ENCODE measurements at places on chromosomes 11 and 22.
A peak's percentile ranks its signal among the peaks of the same experiment; 100 is the strongest.

GRCh38 chr22:46672731-46673130 is 52.5 kb downstream of the GRAMD4 start:
- no peak for DNase-seq

- peak; percentile 23 for DNase-seq
Measured at GRCh38 chr22:46297151-46297812, 612 bp downstream of the GTSE1 start.

DNA sequence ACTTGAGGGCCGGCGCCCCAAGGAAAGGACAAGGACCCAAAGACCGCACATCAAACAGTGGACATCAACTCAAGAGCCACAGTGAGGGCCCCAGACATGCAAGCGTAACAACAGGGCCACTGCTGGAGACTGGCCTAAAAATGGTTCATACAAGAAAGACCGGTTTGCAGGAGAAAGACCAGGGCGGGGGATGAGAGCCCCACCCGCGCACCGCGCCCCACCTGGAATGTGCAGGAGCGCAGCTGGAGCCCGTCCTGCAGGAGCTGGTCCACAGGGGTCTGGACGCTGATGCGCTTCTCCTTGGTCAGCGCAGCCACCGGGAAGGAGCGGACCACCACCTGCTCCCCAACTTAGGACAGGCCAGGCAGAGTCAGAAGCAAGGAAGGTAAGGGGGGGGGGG is 13.9 kb downstream of the SBF1 start:
- DNase-seq, result peak; percentile 46

- peak; percentile 82 for DNase-seq
Measured at GRCh38 chr11:92383430-92383829, 158.8 kb downstream of the FAT3 start.

GRCh38 chr22:23565305-23565914 is 14.7 kb downstream of the IGLL1 start:
- DNase-seq, result no peak

DNA sequence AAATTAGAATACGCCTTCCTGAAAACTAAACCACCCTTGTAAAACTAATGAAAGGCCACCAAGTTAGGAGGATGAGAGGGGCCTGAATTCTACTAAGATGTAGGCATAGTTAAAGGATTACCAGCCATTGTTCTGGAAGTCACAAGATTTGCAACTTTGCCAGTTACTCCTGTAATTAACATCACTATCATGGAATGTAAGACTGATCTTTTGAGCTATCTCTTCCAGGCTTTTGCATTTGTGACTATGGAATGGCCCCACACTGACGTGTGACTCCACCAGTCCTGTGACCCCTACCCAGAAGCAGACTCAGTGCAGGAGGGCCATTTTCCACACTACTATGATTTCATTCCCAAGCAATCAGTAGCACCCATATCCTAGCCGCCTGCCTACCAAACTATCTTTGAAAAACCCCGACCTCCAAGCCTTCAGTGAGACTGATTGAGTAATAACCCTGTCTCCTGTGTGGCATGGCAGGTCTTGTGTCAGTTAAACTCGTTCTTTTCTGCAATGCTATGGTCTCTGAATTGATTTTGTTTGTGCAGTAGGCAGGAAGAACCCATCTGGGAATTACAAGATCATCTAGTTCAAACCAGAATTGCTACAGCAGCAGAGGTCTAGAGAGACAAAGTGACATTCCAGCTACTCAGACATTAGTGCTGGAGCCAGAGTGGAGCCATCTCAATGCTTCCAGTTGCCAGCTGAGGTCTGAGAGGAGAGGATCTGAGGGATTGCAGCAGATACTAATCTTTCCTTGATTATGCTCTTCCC is 1.9 kb upstream of the CTSF start:
- no peak for DNase-seq

DNA sequence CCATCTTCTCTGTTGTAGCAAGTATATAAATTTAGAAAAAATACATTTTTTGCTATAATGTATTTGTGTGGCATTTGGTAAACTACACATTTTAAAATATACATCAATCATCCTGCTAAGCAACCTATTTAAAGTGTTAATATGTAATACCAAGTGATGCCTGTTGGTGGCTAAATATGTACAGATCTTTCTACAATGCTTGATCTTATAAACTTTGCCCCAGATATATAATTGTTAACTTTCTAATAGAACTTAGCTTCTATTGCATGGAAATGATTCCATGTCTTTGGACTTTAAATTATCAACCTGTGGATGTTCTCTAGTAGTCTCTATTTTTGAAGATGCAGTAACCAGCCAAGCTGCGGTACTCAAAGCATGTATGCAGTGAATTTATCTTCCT is 1260.4 kb upstream of the RAG2 start:
- DNase-seq, result peak; percentile 13

- DNase-seq, result no peak
Measured at GRCh38 chr11:14306481-14306880, 52.5 kb downstream of the RRAS2 start.

DNA sequence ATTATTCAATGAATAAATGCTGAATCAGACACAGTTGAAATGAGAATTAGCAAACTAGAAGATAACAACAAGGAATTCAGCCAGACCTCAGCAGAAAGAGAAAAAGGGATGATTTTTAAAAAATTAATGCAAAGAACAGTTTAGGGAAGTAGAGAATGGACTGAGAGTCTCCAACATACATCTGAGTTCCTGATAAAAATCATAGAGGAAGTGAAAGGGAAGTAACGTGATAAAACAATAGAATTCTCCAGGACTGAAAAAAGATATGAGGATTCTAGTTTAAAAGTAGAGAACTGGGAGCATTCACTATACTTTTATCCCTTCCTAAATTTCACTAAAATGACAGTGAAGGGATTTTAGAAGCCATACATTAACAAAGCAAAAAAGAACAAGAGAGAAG is 592.0 kb downstream of the SOX6 start:
- DNase-seq, result no peak

GRCh38 chr11:45530776-45531175 is 134.6 kb downstream of the CHST1 start:
- DNase-seq, result no peak

- DNase-seq, result no peak
Measured at GRCh38 chr11:16002942-16003341, 353.4 kb downstream of the SOX6 start.

DNA sequence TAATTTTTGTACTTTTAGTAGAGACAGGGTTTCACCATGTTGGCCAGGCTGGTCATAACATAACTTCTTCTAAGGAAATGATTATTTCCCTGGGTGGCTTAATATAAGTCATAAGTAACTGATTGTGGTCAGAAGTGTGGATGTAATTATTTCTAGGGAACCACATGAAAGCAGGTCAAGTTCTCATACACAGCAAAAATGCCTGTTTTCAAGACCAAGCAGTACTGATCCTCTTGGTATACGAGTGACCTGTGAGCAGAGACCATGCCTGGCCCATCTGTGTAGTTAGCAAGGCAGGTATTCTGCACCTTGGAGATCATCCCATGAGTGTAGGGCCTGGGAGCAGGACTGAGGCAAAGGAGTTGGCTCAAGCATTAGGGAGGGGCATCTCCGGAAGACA is 32.5 kb upstream of the NUCB2 start:
- no peak for DNase-seq

DNA sequence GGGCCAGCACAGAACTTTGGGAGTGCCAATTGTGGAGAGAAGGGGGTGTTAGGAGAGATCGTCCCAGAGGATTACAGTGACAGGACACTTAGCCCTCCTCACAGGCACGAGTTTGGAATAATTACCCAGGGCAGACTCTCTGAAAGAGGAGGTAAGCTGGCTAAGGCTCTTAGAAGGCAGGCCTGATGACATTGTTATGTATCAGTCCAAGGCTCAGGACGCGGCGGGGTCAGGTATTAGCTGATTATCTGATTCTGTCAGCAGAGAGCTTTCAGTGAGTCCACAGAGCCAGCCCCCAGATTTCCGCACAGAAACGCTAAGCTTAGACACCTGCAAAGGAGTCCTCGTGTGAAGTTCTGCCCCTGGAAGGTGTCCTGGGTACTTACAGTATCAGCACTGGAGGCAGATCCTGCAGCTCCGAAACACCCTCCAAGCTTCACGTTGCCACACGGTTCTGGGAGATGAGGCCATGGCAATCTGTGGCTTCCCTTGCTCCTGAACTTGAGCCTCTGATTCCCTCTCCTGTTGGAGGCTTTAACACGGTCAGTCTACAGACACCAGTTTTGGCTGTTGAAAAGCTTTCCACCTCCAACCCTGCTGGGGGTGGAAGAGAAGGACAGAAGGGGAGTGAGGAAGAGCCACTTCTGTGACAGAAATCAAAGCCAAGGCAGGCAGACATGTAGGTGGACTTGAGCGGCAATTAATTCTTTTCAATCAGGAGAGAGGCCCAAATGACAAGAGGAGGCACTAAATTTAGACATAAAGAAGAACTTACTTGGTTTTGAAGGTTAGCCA is 123.6 kb upstream of the CADM1 start:
- DNase-seq, result no peak

DNA sequence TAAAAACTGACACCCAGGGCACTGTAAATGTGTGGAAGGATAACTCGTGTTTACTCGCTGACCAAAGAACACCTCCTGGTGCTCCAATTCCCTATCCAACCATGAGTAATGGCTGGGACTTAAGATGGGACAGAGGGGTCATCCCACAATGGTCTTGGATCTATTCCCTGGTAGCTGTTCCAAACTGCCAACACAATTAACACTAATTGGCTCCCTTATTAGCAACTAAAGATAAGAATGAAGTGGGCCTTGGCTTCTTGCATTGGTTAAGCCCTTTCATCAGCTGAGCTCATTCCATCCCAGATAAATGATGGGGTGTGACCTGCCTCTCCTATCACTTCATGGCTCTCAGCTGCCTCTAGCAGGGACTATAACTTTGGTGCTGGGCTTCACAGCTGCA is 1.5 kb upstream of the SIK3 start:
- DNase-seq, result no peak

- DNase-seq, result no peak
Measured at GRCh38 chr11:116263770-116264169, 509.0 kb downstream of the BUD13 start.

DNA sequence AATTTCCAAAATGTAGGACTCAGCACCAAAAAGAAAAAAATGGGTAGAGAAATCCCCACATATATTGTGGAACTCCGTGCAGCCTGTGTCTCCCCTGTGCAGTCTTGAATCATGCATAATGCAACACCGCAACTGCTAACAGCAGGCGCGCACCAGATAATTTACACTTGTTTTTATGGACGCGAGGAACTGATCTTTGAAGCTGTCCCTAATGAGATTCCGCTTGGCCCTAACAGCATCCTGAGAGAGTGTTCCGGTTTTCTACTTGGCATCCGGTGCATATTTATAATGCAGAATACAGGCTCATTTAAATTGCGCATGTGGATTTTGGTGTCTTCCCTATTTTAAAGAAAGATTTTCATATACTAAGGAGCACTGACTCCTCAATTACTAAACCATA is 21.1 kb downstream of the MPPED2 start:
- DNase-seq, result no peak

DNA sequence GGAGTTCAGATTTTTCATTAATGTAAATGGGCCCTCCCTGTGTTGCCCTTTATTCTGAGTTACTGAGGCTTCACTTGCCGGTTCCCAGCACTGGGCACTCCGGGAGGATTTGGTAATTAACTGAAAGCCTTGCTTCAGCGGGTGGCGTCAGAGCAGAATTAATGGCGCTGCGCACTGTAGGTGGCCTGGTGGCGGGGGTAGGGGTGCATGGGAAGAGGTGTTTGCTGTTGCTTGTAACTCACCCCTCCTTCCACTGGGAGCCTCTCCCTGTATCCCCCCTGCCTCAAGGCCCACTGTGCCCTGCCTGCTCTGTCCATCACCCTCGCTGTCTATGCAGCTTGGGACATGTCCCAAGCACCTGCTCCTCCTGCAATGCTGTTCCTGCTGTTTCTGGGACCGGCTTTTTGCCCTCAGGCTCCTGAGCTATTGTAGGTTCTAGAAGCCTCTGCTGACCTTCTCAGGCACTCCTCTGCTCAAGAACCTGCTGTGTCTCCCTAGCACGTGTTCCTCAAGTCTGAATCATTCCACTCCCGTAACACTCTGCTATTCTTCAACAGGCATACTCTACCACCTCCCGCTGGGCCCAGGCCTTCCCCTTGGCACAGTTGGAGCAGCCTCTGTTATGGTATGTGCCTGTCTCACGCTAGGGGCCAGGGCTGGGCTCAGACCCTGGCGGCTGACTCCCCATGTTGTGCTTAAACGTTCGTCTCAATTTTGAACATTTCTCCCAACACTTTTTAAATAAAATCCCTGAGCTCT is 24.4 kb downstream of the ARHGAP8 start:
- DNase-seq, result no peak

- DNase-seq, result no peak
Measured at GRCh38 chr11:67298786-67299185, 4.5 kb upstream of the SSH3 start.

DNA sequence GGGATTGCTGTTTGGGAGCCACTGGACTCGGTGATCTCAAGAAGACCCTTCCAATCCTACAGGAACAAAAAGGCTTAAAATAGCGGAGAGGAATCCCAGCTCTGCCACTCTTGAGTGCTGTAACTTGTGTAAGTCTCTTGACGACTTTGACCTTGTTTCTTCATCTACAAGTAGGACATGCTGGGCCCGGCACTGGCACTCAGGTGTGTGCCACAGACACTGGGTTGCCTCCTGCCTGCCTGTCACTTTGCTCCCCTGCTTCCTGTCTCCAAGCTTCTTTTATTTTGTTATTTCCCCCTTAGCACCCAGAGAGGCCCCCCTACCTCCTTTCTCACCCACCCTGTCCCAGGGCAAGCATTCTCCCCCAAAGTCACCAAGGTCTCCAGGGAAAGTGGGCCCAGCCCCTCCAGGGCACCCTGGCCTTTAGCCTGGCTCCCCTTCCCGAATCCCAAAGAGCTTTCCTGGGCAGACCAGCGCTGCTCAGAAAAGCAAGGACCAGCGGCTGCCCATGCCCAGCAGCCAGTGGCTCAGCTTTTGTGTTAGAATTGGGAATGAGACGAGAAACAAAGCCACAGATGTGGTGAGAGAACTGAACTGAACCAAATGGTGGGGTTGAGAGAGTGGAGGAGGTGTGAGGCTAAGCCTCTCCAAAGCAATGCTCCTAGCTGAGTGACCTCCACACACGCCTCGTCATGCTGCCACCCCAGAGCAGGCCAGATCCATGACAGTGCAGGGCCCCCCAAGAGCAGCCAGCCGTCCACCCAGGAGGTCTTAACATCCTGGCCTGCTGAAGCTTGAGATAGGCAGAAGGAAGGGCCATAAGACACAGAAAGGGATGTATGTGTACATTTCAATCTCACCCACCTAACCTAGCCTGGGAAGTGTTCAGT is 4.5 kb downstream of the TRIM29 start:
- DNase-seq, result no peak

All from bronchial epithelial cell (primary cell).